Neural progenitor cell (in vitro differentiated cells): ENCODE measurements at places on chromosomes 4 and X. TPM values are rescaled to one million over a fixed set of nuclear protein-coding genes. Genes with fewer than 3 reads are reported as not detected.

- DNase-seq, result no peak
- no peak overlapping the region for H3K27ac ChIP-seq
- no peaks in the 10 kb centered on the region for H3K4me1 ChIP-seq
- H3K4me3 ChIP-seq, result no peak overlapping the region
- H3K27me3 ChIP-seq, result no peaks in the 10 kb centered on the region
Measured at GRCh38 chr4:104351706-104352105, 143.0 kb downstream of the CXXC4 start.

DNA sequence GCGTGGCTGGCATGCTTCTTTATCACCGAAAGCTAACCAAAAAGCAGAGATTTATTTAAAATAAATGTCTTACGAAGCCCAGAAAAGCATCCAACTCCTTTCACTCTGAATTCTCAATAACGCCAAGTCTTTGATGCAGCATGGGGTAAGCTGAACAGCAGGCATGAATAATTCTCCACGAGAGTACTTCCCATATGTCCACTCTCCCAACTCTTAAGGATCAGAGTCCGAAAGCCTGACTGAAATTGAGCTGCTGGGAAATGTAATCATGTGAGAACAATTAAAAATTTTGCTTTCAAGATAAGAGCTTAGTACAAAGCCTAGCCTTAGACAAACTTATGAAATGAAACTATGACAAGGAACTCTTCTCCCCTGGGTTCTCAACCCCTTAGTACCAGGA is 7.5 kb upstream of the SLC39A8 start:
- DNase-seq, result no peak
- H3K4me1 ChIP-seq, result no peaks in the 10 kb centered on the region
- no peaks in the 10 kb centered on the region for H3K27me3 ChIP-seq

The ETDA gene
- total RNA-seq, result not detected in 2 replicates

GRCh38 chr4:1628892-1629698 is 55.0 kb downstream of the FAM53A start:
- no peak overlapping the region for H3K27ac ChIP-seq
- H3K4me1 ChIP-seq, result no peaks in the 10 kb centered on the region
- no peaks in the 10 kb centered on the region for H3K27me3 ChIP-seq
- no peaks in the 10 kb centered on the region for H3K36me3 ChIP-seq

- H3K4me3 ChIP-seq, result no peak overlapping the region
- no peak overlapping the region for H3K27ac ChIP-seq
- no peak for DNase-seq
Measured at GRCh38 chrX:31483336-31483735, 411.5 kb upstream of the FTHL17 start.

GRCh38 chr4:47619691-47620090 is 134.6 kb downstream of the ATP10D start:
- DNase-seq, result no peak
- no peak overlapping the region for H3K27ac ChIP-seq
- no peaks in the 10 kb centered on the region for H3K27me3 ChIP-seq
- no peaks in the 10 kb centered on the region for H3K36me3 ChIP-seq
- no peak overlapping the region for H3K4me3 ChIP-seq

The NDNF gene
- total RNA-seq, result 4.0 and 4.2 TPM in 2 replicates

DNA sequence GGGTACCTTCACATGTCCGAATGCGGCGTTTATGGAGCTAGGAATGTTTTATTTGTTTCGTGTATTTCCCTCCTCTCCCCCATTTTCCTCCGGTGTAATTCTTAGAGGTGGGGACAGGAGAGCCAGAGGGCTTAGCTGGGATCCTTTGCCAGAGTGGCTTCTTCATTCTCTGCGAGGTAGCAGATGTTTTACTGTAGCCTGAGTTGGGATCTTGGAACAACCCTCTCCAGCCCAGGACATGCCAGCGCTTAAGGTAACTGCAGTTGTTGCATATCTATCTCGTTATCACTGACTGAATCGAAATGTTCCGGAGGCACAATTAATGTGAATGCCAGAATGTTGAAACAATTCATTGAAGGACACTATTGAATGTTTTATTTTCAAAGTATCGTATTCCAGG is 59.0 kb upstream of the DYNLT3 start:
- DNase-seq, result no peak
- H3K4me3 ChIP-seq, result peak overlapping the region; percentile 52
- H3K27ac ChIP-seq, result no peak overlapping the region
- no peaks in the 10 kb centered on the region for H3K27me3 ChIP-seq
- no peaks in the 10 kb centered on the region for H3K4me1 ChIP-seq

The ZCCHC18 gene
- total RNA-seq, result 4.6 and 5.1 TPM in 2 replicates

- no peaks in the 10 kb centered on the region for H3K27me3 ChIP-seq
- no peak overlapping the region for H3K4me3 ChIP-seq
- no peaks in the 10 kb centered on the region for H3K4me1 ChIP-seq
- no peaks in the 10 kb centered on the region for H3K36me3 ChIP-seq
Measured at GRCh38 chr4:97104666-97105065, 1038.6 kb downstream of the STPG2 start.

GRCh38 chr4:74014332-74014731 is 15.9 kb upstream of the CXCL5 start:
- no peak overlapping the region for H3K4me3 ChIP-seq
- H3K4me1 ChIP-seq, result no peaks in the 10 kb centered on the region
- H3K36me3 ChIP-seq, result no peaks in the 10 kb centered on the region
- no peaks in the 10 kb centered on the region for H3K27me3 ChIP-seq
- no peak for DNase-seq
- H3K27ac ChIP-seq, result no peak overlapping the region

DNA sequence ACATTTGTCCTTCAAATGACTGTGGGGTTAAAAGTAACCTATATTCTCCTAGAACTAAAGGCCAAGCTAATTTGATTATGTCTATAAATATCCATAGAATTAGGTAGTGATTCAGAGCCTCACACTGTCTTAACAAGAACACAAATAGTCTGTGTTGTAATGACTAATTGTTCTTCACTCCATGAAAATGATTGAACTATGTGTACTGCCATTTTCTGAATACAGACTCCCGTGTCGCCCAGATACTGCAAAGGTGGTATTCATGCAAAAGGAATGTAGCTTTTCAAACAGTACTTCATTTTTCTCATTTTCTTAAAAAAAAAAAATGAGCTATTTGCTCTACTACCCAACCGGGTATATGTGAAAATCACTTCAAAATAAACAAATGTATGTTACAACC is 11.3 kb upstream of the PHKA2 start:
- no peak overlapping the region for H3K4me3 ChIP-seq
- H3K4me1 ChIP-seq, result peaks cover 4% of the 10 kb centered on the region
- H3K27me3 ChIP-seq, result no peaks in the 10 kb centered on the region
- H3K36me3 ChIP-seq, result no peaks in the 10 kb centered on the region

The TDO2 gene
- total RNA-seq, result not detected in 2 replicates

DNA sequence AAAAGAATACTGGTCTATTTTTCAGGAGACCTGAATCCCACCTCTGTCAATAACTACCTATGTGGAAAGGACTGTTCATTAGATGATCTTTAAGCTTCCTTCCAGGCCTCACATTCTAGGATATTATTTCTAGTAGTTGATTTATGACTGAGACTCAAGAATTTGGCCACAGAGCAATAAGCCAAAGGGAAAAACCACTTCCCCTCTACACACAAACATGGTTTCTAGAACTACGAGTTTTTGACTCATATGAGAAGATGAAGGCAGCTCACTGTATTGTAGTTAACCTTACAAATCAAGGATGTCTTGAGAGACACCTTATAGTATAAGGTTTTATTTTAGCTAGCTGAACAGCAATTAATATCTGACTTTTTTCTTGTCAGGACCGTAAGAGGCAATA is 36.9 kb upstream of the GDPD2 start:
- H3K36me3 ChIP-seq, result no peaks in the 10 kb centered on the region
- DNase-seq, result no peak
- H3K4me3 ChIP-seq, result no peak overlapping the region
- H3K27me3 ChIP-seq, result no peaks in the 10 kb centered on the region

GRCh38 chrX:85345523-85345922 is 33.9 kb downstream of the POF1B start:
- H3K4me3 ChIP-seq, result no peak overlapping the region
- H3K36me3 ChIP-seq, result no peaks in the 10 kb centered on the region
- H3K4me1 ChIP-seq, result no peaks in the 10 kb centered on the region
- H3K27me3 ChIP-seq, result no peaks in the 10 kb centered on the region

DNA sequence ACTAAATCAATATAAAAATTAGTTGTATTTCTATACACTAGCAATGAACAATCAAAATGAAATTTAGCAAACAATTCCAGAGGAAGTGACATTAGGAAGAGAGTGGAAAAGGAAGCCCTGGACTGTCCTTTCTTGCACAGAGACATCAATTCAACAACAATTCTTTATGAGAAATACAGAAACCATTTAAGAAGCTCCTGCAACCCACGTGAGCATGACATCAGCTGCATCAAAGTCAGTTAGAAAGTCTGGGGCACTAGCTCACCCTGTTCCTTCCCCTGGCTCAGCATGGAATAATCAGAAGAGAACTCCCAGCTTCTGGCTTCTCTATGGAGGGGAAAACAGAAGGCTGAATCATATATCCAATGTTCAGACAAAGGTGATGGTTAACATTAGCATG is 48.6 kb upstream of the STARD8 start:
- DNase-seq, result no peak
- H3K4me1 ChIP-seq, result no peaks in the 10 kb centered on the region
- H3K27me3 ChIP-seq, result no peaks in the 10 kb centered on the region
- no peaks in the 10 kb centered on the region for H3K36me3 ChIP-seq
- H3K4me3 ChIP-seq, result no peak overlapping the region
- H3K27ac ChIP-seq, result no peak overlapping the region

The RBM41 gene
- total RNA-seq, result 16.6 and 29.1 TPM in 2 replicates

- no peak overlapping the region for H3K27ac ChIP-seq
- DNase-seq, result no peak
- H3K4me3 ChIP-seq, result no peak overlapping the region
- no peaks in the 10 kb centered on the region for H3K4me1 ChIP-seq
Measured at GRCh38 chrX:70592091-70592490, 147.5 kb downstream of the DLG3 start.

- no peak overlapping the region for H3K27ac ChIP-seq
- H3K4me1 ChIP-seq, result peaks cover 7% of the 10 kb centered on the region
- no peaks in the 10 kb centered on the region for H3K27me3 ChIP-seq
- DNase-seq, result no peak
- no peaks in the 10 kb centered on the region for H3K36me3 ChIP-seq
- H3K4me3 ChIP-seq, result no peak overlapping the region
Measured at GRCh38 chr4:81398379-81398778, 73.3 kb downstream of the RASGEF1B start.

- no peaks in the 10 kb centered on the region for H3K4me1 ChIP-seq
- no peak overlapping the region for H3K4me3 ChIP-seq
- no peak for DNase-seq
Measured at GRCh38 chr4:186258216-186258811, 7.7 kb upstream of the F11 start.

GRCh38 chrX:40267334-40268187 is 169.8 kb upstream of the BCOR start:
- H3K27me3 ChIP-seq, result peaks cover 7% of the 10 kb centered on the region
- H3K4me3 ChIP-seq, result peak overlapping the region; percentile 34
- no peaks in the 10 kb centered on the region for H3K36me3 ChIP-seq
- H3K27ac ChIP-seq, result no peak overlapping the region
- peaks cover 21% of the 10 kb centered on the region for H3K4me1 ChIP-seq

- no peaks in the 10 kb centered on the region for H3K36me3 ChIP-seq
- peaks cover 6% of the 10 kb centered on the region for H3K4me1 ChIP-seq
- H3K27ac ChIP-seq, result no peak overlapping the region
- no peak overlapping the region for H3K4me3 ChIP-seq
Measured at GRCh38 chr4:54635318-54635717, 22.4 kb upstream of the KIT start.

The ITGB1BP2 gene
- total RNA-seq, result 0.99 and 4.8 TPM in 2 replicates

The MID2 gene
- total RNA-seq, result 1.2 and 3.8 TPM in 2 replicates
